ENCODE measurements at places on chromosomes 7 and 10.

DNA sequence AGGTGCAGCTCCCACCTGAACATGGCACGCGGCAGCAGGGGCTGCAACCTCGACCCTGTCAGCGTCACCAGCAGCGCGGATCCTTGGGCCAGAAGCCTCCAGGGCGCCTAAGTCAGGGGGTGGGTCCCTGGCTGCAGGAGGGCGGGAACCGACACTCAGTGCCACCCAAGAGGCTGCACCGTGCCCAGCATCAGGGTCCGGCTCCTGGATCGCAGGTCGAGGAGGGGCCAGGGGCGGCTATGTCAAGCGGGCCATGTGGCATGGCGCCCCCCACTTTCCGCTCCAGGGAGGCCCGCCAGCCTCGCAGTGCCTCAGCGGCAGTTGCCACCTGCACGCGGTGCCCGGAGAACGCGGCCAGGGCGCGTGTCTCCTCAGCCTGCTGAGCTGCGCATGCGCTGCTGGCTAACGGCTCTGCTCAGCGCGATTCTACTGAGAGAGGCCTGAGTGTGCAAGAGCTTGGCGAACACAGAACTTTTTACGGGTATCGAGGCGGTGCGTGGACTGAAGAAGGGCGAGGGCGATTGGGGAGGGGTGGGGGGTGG lies at the start of gene ANKRD30A:
ANKRD30A (plus strand) TSS at position 408 of the 542 bp plus-strand sequence. CDS start 190 bp downstream, outside the sequence.
- no peak for DNase-seq

GRCh38 chr7:137471128-137471527 lies 127.6 kb upstream of the PTN start:
- no peak for DNase-seq

DNA sequence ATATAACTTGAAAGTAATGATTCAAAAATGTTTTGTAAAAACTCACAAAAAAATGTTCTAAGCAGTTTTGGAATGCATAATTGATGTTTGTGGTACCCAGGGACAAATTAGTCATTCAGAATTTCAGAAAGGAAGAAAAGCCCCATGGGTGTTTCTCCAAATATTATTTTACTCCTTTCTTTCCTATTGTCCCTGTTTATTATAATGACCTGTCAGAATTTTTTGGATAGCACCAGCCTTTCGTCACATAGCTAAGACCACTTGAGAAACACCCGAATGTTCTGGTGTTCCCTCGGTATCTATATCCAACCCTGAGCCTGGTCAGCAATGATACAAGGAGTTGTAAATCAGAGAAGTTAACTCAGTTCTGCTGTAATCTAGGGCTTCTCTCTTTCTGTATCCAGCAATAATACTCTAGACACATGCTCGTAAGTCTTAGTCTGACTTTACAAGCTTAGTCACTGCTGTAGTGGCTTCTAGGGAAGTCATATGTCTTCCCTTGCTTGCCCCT lies 64.8 kb upstream of the MEOX2 start:
- DNase-seq, result no peak

DNA sequence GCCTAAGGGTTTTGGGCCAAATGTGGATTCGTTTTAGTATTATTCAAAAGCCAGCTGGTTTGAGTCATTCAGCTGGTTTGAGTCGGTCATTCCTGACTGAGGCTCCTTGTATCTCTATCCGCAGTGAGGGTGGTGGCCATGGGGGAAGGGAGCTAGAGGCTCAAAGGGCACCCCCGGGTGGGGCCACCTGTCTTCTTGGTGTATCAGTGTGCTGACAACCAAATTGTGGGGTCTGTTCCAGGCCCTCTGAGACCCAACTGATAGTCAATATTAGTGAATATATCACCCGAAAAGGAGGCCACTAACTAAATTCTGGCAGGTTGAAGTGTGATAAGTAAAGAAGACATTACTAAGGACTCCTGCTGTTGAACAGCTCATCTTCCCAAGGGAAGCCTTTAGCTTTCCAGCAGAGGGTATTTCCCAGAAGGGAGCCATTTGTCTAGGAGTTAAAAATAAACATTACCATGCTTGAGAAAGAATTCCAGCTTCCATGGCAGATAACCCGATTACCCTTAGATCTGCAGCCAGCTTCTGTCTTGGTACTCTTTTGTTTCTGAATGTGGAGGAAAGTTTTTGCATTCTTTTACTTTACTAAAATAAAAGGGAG lies 29.9 kb upstream of the DDX50 start:
- DNase-seq, result no peak

DNA sequence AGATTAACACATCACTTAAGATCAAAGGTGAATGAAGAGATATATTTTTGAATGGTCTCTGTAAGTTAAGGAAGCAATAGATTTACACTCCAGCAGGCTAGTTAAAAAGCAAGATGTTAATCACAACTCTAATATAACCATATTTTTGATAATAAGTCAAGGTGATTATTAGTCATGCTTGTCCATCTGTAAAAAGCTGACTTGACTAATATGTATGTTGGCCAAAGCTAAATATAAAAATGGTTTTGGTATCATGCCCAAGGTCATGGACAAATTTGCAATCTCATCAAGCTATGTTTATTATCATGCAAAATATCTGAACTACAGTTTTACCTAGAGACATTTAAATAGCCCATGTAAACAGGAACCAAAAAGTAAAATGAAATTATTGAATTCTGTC lies 102.6 kb upstream of the CSTF2T start:
- DNase-seq, result no peak

- no peak for DNase-seq
Observed at GRCh38 chr7:45420843-45421495, 153.2 kb upstream of the ADCY1 start.

DNA sequence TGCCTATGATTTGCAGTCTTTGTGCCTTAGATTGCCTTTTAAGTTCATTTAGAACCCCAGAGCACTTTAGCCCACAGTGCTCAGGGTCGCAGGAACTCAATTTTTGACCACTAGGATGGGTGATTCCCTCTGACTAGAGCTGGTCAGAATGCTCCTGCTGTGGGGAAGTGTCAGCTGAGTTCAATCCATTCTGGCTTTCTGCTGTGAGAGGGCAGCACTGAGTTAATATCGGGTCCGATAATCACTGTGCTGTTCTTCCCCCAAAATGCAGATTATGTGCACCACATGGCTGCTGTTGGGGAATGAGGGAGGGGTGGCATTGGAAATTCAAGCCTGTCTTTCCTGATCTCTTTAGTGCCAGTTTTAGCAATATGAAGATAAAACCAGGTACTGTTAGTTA lies 886.4 kb downstream of the DNAJB9 start:
- no peak for DNase-seq

DNA sequence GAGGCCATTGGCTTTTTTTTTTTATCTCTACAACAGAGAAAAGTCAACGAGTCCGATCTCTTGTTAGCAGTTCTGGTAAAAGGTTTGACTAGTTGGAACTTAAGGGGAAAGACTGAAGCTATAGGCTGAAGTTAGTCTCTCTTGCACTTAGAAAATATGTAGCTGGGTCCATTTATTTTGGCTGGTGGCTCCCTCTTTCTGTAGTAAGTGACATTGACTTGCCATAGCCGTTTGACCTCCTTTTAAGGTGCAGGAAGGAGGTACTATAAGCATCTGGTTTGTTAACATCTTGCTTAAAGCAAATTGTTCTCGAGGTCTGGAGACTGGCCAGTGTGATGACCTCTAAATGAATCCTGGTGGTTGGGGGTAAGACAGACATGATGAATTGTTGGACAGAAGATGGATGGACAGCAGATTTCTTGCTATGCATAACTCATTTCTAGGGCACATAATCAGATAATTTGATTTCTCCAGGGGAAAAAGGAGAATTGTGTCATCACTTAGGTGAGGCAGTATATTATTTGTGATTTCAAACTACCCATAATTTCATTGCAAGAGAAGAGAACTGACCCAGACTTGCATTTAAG lies 356.3 kb upstream of the GALNT17 start:
- DNase-seq, result no peak

- DNase-seq, result no peak
Observed at GRCh38 chr10:24513155-24513554, 210.5 kb downstream of the ARHGAP21 start.

- DNase-seq, result no peak
Observed at GRCh38 chr7:45921381-45921698, 268 bp upstream of the IGFBP3 start.

- DNase-seq, result no peak
Observed at GRCh38 chr10:48780341-48780740, 95.7 kb downstream of the WDFY4 start.

DNA sequence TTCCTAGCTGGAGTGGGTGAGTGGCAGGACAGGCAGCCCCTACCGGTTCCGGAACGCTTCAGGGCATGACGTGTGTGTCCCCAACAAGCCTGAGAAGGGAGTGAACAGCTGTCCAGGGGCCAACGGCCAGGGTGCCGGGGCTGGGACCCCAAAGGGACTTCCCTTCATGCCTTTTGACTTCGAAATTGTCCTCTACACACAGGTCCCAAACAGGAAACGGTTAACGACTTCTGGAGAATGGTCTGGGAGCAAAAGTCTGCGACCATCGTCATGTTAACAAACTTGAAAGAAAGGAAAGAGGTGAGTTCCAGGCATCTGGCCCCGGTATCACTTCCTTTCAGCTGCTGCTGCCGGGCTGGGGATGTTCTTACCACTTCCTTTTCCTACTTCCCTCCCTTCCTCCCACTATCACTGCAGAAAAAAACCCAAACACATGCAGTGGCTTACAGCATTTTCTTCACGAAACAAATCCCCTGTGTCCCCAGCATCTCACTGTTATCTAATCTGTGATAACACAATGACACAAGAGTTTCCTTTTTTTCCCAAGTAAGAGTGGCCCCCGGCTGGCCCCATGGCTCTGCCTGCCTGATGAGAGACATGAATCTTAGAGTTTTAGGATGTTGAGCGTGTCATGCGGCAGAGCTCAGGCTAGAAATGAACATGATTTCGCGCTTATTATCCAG lies 63.2 kb downstream of the MKI67 start:
- no peak for DNase-seq

DNA sequence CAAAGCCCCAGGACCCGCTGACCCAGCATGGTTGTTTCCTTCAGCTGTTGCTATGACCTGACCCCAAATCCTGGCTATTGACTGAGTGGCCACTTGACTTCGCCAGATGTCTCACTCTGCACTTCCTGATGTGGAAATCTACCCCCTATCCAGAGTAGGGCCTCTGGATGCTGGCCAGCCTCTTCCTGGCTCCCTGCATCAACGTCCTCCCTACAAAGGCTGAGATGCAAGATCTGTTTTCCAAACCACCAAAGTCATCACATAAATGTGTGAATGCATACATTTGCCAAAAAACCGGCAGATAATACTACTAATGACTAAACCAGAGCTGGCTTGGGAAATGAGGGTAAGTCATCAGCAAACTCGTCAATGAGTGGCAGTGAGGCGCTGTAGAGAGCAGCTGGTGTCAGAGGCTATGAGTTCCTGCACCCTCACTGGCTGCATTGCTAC lies 70.4 kb downstream of the PYROXD2 start:
- no peak for DNase-seq

DNA sequence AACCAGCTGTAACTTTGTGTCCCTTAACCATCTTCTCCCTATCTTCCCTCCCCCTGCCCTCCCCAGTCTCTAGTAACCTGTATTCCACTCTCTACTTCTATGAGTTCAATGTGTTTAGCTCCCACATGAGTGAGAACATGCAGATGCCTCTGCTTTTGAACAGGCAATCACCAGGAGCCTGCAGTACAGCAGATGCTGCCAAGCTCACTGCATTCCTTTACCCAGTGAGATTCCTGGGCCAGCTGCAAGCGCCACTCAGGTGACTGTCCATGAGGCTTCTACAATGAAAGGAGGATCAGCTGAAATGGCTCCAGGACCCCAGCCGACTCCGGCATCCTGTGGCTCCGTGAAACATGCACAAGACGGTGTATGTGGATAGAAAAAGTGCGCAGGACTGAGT lies 15.7 kb downstream of the GRID1 start:
- no peak for DNase-seq

DNA sequence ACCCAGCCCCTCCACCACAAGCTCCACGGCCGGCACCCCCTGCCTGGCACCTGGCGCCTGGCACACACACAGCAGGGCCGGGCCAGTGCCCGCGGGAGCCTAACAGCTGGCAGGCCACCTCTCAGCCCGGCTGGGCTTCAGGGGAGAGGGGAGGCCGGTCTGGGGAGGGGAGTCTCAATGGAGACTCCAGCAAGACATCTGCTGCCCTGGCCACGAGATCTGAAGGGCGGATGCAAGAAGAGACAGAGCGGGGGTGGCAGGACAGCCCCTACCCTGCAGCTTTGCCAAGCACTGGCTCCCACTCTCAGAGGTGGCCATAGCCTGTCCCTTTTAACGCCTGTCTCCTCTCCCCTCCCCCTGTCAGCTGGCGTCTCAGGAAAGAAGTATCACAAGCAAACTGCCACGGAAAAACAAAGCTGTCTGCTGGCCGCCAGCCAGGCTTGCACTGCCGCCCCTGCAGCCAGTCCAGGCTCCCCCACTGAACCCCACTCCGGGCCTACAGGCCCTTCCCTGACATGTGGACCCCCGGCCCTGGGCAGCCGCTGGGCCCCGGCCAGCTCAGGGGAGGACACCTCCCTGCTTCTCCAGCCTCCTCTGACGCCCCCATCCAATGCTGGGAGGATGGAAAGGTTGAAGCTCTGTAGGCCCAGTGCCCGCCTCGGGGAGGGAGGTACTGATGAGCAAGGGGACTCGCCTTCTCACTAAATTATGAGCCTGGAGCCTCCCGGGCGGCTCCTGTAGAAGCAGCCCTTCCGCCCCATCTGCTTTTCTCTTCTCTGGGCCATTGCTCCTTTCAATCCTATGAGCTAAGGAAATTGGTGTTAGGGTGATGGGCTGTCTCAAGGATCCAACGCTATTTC lies 178.4 kb downstream of the ARHGAP12 start:
- no peak for DNase-seq
